ENCODE measurements at places on chromosomes 3 and 15.

DNA sequence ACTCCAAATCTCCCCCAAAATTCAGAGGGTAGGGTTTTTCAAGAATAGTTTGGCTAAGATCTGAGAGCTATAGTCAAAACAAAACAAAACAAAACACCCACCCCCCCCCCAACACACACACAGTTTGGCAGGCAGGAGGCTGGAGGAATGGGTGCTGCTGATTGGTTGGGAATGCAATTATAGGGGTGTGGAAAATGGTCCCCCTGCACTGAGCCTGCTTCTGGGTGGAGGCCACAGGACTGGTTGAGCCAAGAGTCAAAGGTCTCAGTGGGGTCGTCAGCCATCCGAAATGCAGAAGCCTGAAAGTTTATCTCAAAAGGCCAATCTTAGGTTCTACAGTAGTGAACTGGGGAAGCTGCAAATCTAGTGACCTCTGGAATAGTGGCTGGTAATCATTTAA lies 2.5 kb upstream of the HACD2 start:
- DNase-seq, result no peak

GRCh38 chr3:115947325-115947724 lies 324.0 kb downstream of the GAP43 start:
- DNase-seq, result no peak

DNA sequence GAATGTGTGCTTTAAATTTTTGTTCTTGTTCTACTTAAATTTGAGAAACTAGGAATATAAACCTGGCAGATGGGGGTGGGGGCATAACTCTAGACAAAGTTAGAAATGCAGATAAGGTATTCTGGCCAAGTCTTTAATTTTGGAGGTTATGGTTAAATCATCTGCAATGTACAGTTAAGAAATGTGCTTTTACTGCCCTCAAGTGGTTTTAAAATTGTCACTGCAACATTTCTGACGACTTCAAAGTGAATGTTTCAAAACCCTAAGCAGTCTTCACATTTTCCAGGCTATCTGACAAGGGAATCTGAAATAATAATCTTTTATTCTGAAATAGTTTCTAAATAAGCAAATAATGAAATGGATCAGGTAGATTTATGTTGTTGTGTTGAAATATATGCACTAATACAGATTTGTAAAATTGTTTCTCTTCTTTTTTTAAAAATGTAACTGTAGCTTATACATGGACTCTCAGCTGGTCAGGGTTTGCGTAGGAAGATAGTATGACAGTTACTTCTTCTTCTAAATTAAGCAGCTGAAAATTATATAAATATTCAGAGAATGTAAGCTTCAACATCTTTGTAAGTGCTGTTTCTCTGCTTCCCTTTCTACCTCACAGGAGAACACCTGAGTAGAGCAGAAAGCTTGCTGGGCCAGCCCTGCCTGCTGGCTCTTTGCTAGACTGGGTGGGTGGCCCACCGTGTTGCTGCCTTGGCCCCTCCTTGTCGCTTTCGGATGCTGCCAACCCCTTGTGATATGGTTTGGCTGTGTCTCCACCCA lies 45.0 kb downstream of the SUCNR1 start:
- no peak for DNase-seq

DNA sequence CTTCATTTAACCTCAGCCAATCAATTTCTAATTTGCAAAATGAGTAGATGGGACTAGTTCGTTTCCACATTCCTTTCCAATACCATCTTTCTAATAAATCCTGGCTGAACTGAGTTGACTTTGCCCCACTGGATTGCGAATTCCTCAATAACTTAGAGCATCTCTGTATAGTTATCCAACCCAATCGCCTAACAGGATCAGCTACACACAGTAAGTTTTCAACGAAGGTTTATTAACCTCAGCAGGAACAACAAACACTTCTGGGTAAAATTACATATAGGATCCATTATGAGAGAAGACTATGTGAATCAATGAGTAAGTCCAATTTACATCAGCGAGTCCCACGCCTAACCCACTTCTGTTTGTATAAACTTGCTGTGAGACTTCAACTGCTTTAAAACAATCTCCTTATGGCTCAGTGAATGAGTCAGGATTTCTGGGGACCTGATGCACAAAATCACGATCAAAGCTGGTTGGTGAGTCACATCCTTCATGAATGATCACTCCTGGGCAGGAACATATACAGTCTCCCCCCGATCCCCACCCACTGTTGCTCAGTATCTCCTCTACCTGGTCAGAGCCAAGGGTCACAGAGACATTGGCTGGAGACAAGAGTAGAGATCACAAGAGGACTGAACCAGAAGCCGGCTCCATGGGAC lies 142.8 kb downstream of the EDEM1 start:
- no peak for DNase-seq

GRCh38 chr3:125000661-125001060 lies 55.1 kb downstream of the HEG1 start:
- no peak for DNase-seq

GRCh38 chr3:190009614-190010013 lies 111.1 kb downstream of the P3H2 start:
- DNase-seq, result no peak

DNA sequence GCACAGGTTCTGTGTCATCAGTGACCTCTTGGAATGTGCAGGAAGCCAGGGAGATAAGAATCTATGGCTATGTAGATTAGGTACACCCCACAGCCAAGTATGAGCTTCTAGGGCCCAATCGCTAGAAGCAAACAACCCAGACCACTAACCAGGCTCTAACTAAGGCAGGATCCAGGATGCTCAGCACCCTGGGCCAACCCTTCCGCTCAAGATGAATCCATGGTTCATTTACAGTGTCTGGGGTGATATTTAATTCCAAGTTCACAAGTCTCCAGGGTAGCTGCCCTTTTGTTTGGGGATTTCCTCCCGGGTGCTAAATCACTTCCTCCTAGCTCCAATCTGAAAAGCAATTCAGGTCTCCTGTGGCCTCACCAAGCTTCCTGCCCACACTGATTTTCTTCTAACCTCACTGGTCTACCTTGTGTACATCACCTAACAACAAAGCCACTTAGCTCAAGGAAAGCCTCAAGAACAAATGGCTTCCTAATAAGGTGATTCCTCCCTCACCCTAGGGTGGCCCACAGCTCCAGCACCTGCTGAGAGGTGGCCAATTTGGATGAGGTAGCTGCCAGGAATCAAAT lies 2.4 kb downstream of the EHD4 start:
- no peak for DNase-seq

DNA sequence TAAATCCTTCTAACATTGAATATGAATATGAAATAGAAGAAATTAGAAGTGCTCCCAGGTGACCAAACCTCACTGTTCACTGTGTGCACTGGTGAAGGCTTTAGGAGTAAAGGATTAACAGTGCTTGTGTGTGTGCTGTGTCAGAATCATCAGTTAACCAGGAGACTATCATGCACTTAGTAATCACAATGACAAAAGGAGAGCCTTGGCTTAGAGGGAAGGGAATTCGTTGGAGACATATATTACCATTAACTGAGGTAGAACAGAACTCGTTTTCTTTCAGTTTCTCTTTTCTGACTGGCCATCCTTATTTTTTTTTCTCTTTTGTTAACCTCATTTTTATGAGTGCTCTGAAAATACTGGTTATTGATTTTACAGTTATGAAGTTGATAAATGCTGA lies 213.3 kb upstream of the GBE1 start:
- peak; percentile 25 for DNase-seq

DNA sequence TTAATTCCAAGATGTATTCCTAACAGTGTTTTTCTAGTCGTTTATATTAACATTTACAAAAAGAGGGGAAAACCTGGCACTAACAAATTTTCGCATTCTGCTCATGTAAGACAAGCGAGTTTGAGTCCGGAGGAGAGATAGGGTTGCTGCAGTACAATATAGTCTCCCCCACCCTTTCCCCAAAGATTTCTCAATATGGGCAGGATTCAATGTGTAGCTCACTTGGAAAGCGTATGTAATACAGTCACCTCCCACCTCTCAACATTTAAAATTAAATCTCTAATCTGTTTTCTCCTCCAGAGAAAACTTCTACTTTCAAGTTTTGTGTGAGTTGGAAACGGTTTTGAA lies 57.9 kb downstream of the CMSS1 start:
- no peak for DNase-seq

DNA sequence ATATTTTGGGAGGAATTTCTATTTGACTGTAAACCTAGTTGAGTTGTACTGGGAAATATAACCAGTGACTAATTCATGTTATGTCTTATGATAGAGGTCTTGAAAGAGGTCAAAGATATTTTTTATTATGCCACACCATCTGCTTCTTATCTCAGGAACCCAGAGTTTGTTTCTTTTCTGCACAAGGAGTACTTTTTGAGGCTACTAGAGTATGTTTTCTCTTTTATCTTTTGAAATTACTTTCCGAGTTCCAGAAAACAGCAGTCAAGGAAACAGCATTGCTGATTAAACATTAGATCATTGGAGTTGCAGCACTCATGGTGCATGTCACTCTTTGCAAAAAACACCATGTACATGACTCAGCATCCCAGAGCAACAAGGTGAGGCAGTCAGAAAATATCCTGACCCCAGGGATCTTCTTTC lies 645.8 kb upstream of the NR2F2 start:
- DNase-seq, result no peak

DNA sequence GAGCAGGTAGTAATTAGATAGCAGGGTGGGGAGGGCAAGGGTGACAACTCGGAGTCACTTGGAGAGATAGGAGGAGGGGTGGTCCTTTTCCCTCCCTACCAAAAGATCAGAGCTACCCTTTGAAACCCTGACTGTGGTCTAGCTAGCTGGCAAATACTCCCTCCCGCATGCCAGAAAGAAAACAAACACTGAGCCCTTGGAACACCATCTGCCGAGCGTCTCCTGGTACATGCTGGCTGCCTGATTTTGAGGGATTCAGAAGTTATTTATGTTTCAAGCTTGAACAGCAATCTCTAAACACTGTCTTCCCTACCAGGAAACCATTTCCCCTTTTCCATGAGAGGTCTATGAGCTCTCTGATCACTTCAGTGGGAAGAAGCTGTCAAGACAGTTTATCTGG lies 291.6 kb upstream of the CFAP20DC start:
- no peak for DNase-seq

- no peak for DNase-seq
These were observed 29.0 kb upstream of the DENND4A start for GRCh38 chr15:65821070-65821469.

GRCh38 chr15:89642106-89642505 lies 13.2 kb downstream of the KIF7 start:
- no peak for DNase-seq

GRCh38 chr3:174820885-174821284 lies 38.2 kb upstream of the NAALADL2 start:
- DNase-seq, result no peak

DNA sequence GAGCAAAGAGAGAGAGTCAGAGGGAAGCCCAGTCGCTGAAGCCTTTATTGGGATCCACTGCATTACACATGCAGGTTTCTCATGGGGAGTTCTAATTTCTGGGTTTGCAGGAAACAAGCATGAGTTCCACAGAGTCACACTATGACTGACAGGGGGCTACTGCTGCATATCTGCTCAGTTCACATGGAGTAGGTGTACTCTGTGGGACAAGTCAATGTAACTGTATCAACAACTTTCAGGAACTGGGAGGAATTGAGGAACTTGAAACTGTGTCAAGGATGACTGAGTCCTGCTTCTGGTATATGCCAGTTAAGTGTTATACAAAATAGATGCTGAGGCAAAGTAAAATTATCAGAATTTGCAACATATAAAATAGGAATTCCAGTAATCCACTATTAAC lies 110.8 kb downstream of the NPAP1 start:
- DNase-seq, result no peak

DNA sequence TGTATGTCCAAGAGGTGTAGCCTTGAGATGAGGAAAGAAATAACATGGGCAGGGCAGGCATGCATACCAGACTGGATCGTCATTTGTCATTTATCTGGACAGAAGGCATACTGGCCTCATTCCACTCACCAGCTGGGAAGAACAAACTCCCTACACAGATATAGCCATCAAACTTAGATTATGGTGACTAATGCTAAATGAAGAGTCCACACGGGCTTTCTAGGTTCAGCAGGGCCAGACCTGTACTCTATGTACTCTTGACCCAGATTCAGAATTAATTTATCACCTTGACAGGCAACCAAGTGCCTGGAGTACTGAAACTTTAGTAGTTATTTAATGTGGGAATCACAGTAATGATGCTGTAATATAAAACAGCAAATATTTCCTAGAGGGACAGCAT lies 164.3 kb upstream of the IL12A start:
- no peak for DNase-seq

- peak; percentile 68 for DNase-seq
These were observed 436.1 kb downstream of the CHL1 start for GRCh38 chr3:632571-633170.

DNA sequence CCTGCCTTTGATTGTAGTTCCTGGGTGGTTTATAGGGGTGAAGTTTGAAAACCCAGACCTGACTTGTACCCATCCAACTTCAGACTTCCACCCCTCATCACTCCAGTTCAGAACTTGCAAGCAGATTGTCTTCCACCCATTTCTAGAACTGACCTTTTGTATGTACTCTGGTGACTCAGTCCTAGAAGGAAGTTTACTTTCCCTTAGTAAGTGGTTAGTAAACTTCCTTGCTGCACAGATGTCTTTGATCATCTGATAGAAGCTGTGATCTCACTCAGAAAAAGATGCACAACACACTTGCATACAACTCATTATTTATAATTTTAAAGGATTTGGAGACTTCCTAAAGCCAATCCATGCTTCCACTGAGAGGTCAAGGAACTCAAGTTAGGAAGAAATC lies 368.0 kb downstream of the MFSD1 start:
- no peak for DNase-seq

DNA sequence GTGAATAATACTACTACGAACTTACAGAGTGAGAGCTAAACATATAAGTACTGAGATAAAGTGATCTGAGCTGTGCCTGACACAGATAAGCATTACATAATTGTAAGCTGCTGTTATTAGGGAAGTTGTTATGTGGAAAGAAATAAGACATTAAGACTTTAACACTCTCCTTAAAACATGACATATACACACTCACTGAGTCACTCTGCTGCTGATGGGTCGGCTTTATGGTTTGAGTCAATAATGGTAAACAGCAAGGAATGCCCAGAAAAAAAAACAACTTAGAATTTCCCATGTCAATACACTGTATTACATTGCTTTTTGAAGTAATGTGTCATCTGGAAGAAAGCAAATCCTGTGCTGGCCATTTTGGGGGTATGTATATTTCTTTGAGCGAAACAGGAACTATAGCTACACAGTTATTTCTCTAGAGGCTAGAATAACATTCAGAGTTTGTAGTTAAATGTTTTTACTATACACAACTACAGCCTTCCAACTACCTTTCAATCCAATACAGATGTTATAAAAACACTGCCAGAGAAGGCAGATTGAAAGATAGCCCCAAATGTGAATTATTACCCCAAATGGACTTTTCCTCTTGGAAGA lies 22.8 kb upstream of the SPRED1 start:
- no peak for DNase-seq

GRCh38 chr3:82130046-82130445 lies 368.6 kb upstream of the GBE1 start:
- no peak for DNase-seq

DNA sequence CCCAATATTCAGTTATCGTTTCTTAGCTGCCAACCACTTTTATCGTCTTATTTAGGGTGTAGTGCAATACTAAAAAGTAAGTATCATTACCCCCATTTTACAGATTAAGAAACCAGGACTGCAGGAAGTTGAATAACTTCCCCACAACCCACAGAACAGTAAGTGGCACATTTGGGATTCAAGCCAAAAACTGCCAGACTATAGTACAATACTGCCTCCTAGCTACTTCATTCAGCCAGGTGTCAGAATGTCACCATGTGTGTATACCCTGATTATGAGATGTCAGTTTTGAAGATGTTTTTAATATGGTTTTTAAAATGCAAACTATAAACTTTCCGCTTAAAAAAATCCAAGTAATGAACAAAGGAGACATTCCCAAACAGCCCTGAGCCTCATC lies 74.2 kb upstream of the PROK2 start:
- no peak for DNase-seq

Data from NT2/D1 (cell line).